ENCODE measurements at places on chromosomes 7 and 10.

DNA sequence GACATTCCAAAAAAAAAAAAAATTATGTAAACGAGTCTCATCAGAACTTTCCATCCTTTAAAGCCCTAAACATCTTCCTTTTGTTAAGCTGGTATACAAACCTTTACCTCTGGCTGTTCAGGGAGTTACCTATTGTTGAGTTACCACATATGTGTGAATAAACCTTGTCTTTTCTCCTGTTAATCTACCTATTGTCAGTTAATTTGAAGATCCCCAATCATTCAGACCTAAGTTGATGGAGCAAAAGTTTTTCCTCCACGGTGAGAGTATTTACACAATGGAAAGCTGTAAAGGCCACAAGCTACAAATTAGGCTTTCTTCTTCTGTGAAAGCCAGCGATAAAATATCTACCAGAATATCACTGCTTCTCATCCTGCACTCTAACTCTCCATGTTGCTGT, 80.3 kb downstream of the SKAP2 start:
- no peak for DNase-seq

- no peak for DNase-seq
Observed at GRCh38 chr7:134602881-134603451, 43.7 kb upstream of the BPGM start.

DNA sequence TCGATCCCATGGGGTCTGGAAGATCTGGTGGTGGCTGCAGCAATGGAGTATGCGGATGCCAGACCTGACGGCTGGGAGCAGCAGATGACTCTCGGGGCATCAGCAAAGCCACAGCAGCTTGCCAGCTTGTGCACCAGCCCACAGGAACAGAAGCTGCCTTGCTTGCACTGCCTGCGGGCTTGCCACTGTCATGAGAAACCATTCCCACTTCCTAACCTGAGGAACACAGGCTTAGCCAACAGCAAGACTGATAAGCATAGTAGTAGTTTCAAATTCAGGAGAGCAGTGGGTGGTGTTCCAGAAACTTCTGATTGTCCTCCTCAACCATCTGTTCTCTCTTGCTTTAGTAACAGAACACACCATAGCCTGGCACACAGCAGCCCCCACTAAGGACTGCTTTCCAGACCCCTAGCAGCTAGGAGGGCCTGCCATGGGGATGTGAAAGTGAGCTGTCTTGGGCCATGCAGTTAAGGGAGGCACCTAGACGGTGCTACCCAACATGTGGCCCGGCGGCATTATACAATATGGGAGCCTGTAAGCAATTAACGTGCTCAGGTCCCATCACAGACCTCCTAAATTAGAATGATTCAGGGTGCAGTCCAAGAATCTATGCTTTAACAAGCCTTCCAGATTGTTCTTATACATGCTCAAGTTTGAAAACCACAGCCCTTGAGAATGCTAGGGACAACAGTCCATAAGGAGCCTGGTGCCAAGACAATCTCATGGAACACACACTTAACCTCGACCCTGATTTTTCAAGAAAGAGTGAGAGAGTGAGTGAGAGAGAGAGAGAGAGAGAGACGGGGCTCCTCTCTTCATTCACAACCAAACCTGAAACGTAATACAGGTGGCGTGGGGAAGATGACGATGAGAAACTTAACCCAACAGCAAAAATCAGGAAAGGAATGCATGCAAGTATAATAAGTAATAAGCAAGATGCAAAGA, 7.1 kb downstream of the ANXA11 start:
- no peak for DNase-seq

GRCh38 chr7:45923818-45924217, 2.7 kb upstream of the IGFBP3 start:
- no peak for DNase-seq

GRCh38 chr7:44622342-44623151, 16.1 kb downstream of the OGDH start:
- no peak for DNase-seq

DNA sequence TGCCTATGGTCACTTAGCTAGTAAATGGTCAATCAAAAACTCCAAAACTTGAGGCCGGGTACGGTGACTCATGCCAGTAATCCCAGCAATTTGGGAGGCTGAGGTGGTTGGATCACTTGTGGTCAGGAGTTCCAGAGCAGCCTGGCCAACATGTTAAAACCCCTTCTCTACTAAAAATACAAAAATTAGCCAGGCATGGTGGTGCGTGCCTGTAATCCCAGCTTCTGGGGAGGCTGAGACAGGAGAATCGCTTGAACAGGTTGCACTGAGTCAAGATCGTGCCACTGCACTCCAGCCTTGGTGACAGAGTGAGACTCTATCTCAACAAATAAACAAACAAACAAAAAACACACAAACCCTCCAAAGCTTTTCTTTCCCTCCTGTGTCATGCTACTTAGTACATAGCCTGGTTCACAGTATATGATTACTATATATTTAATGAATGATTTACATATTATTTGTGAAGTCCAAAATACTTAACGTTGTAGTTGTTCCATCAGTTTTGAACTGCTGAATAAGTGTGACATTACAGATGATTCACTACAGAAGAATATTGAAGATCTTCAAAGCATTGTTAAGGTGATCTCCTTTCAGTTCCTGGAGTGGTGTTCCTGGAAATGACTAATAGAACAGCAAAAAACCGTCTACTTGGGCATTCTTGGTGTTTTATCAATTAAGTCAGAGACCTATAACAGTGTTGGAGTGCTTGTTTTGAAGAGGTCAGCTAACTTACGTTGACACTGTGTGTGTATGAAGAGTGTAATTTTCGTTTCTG, 72.9 kb downstream of the ADK start:
- DNase-seq: peak; percentile 31

GRCh38 chr7:81029511-81029910, 110.7 kb upstream of the SEMA3C start:
- DNase-seq: no peak

GRCh38 chr7:95897557-95898251, 125.3 kb downstream of the DYNC1I1 start:
- no peak for DNase-seq

GRCh38 chr7:103051519-103051918, 23.1 kb downstream of the FBXL13 start:
- DNase-seq: no peak

- no peak for DNase-seq
Observed at GRCh38 chr10:85888004-85888403, 478.6 kb downstream of the GRID1 start.

DNA sequence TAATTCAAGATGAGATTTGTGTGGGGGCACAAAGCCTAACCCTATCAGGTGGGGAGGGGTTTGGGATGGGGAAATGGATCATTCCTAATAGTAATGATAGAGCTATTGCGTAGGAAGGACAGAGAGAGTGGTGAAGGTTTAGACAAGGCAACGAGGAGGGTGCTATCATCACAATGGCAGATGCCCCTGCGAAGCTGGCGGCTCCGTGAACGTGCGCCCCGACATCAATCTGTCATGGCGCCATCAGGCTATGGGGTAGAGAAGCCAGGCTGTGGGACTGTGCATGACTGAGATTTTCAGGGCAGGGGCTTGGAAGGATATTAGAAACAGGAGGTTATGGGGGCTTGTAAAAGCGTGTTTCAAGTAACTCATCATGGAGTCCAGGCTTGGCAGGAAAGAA, 157.6 kb downstream of the ITGA8 start:
- DNase-seq: no peak

Measured in stromal cell of bone marrow (primary cell).